ENCODE measurements at places on chromosomes 11 and 22.

DNA sequence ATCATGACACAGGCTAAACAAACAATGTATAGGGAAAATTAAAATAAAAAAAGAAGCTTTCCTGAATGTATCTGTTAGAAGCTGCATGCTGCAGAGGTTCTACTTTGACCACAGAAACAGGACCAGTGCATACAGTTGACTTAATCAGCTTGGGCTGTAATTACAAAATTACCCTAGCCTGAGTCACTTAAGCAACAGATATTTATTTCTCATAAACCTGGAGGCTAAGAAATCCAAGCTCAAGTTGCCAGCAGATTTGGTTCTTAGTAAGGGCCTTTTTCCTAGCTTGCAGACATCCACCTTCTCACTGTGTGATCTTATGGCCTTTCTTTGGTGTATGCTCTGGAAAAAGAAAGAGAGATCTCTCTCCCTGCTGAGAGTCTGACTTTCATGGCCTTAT is 946.5 kb upstream of the RAG2 start:
- no peak for DNase-seq

GRCh38 chr11:43943931-43944751 is 1.7 kb downstream of the C11orf96 start:
- DNase-seq = no peak

DNA sequence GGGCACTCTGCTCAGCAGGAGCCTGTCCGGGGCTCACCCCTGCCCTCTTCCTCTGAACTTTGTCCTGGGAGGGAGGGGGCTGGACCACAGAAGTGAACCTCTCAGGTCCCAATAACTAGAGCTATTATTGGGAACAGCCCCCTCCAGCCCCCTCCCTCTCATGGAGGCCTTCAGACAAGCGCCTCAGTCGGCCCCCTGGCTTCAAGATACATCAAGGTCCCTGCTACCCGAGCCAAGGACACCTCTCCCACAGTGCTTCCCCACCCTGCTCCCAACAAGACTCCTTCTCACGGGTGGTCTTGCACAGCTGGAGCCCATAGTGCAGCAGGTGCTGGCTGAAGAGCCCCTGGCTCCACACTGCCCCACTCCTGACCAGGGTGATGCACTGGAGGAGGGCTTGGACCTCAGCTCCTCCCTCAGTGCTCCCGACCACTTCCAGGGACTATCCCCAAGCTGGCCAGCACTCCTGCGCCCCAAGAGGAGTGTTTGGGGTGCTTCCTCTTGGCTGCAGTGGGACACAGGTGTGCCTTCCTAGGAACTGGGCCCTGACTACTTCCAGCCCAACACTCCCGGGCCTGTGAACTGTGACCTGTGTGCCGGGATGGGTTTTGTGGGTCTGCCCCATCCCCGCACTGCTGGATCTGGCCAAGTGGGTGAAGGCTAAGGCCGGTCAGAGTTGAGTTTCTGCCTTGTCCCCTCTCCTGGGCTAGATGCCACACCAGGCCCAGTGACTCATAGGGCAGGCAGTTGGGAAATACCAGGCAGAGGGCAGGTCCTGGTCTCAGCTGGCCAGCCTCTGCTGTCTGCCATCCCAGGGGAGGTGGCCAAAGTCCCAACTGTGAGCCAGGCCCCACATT is 2.2 kb downstream of the PNPLA2 start:
- no peak for DNase-seq

DNA sequence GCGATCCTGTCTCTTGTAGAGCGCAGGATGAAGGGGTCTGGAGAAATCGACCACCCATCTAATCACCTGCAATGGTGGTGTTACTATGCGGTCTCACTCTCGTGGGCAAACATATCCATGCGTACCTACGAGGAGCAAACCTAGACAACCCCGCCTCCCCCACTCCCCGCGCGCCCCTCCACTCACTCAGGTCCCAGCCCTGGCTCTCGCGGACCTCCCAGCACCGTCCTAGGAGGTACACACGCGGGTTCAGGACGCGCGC is 887 bp downstream of the TRPC6 start:
- no peak for DNase-seq

- no peak for DNase-seq
Observed at GRCh38 chr11:34145073-34145472, 39.6 kb downstream of the NAT10 start.

GRCh38 chr11:1075341-1075911 is 752 bp downstream of the MUC2 start:
- no peak for DNase-seq

DNA sequence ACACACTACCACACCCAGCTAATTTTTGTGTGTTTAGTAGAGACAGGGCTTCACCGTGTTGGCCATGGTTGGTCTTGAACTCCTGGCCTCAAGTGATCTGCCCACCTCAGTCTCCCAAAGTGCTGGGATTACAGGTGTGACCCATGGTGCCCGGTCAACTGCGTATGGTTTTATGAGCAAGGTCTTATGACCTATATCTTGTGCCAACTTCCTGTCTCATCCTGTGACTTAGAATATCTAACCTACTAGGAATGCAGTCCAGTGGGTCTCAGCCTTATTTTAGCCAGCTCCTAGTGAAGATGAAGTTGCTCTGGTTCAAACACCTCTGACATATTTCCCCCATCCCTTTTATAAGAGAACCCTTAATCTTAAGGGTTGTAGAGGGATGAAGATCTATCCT is 66.1 kb upstream of the OR5AN1 start:
- no peak for DNase-seq

DNA sequence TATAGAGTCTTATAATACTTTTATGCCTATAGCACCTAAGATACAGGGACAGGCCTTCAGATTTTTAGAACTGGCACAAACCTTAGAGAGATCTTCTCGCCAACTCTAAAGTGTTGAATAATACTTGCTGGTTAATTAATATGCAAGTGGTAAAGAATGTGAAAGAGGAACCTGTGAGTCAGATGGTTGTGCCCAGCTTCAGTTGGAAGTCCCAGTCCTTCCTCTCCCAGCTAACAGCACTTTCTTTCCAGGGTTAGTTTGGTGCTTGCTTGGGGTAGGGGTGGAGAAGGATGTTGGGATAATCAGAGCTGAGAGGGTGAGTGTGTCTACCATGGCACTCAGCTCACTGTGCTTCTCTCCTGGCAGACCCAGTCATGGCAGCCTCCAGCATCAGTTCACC is 4.9 kb upstream of the TMEM132A start:
- DNase-seq = no peak

DNA sequence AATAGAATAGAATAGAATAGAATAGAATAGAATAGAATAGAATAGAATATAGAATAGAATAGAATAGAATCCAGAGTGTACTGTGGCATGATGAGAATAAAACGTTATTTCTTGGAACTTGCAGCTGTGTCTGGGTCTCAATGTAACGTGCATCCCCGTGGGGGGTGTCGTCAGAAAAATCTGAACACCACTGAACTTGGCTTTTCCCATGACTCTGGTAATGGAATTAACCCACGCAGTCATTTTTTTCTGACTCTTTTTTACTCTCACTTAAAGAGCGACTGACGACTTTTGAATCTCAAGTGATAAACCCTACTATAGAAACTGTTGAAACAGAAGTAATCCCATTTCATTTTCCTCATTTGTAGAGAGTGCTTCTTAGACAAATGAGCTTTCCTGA is 92.4 kb upstream of the BID start:
- DNase-seq = no peak

DNA sequence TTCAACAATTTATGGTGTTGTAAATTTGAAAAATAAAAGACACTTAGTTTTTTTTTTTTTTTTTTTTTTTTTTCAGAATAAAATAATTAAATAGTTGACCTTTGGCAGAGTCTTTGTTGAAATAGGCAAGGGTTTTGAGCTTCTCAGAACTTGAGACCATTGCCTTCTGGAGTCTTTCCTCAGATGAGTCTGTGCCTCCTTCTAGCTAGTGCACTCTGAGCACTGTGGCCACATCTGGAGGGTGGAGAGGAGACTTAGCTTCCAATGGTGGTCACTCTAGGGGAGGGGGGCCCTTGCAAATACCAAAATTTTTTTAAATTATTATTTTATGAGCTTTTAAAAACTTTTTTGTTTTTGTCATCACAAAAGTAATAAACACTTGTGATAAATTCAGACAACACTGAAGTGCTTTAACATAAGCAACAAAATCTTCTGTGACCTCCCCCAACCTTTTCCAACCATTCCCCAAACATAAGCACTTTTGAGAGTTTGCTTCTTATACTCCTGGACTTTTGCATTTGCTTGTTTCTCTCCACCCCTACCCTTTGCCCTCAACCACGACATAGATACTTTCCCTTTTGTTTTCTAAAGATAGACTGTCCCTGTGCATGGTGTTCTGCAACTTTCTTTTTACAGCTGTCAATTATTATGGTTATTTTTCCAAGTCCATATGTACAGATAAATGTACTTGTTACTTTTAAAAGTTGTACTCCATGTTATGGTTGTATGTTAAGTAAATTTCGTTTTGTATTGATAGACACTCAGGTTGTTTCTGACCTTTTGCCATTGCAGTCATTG is 41.1 kb downstream of the BMAL1 start:
- no peak for DNase-seq

DNA sequence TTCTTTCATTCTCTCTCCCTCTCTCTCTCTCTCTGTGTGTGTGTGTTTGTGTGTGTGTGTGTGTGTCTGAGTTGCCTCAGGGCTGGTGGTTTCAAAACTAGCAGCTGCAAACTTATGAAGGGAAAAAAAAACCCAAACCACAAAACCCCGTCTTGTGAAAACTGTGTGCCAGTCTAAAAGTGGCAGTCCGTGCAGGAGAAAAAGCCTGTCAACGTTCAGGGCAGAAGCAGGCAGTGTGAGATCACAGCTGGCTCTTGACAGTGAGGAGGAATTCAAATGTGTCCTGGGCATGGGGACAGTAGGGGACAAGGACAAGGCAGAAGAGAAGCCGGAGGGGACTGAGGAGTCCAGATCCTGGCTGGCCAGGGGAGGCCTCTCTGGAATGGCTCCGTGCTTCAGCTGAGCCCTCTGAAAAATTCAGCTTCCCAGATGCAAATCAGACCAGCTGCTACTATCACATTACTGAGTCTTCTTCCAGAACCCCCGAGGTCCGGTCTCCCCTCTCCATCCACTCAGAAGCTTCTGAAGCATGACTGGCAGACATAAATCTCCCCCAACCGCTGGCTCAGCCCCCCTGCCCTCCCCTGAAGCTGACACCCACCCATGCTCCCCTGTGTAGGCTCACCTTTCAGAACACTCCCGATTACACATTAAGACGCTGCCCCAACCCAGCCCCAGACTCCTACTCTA is 31.9 kb downstream of the FLI1 start:
- no peak for DNase-seq

DNA sequence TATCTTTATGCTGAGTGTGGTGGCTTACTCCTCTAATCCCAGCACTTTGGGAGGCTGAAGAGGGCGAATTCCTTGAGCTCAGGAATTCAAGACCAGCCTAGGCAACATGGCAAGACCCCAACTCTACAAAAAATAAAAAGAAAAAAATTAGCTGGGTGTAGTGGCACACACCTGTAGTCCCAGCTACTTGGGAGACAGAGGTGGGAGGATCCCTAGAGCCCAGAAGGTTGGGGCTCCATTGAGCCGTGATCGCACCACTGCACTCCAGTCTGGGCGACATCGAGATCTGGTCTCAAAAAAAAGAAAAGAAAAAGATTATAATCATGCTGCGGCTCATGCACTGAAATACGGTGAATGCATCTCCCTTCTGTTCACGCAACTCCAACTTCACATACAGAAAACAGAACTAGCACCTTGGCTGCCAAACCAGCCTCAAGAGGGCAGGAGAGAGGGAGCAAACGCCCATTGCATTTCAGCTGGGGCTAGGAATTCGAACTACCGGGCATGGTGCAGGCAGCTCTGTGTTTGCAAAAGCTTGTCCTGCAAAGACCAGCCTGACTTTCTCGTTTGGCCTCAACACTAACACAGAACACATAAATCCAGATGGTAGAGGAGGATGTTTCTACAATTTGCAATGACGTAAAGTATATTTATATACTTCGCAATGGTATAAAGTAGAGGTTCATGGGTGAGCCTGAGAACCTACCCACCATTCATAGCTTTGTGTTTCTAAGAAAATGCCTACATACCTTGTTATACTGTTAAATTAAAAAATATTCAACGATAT is 6.3 kb upstream of the SYNGR1 start:
- no peak for DNase-seq

- no peak for DNase-seq
Observed at GRCh38 chr22:49554296-49554625, 273.4 kb downstream of the BRD1 start.

GRCh38 chr22:36565686-36566085 is 36.7 kb upstream of the EIF3D start:
- no peak for DNase-seq

DNA sequence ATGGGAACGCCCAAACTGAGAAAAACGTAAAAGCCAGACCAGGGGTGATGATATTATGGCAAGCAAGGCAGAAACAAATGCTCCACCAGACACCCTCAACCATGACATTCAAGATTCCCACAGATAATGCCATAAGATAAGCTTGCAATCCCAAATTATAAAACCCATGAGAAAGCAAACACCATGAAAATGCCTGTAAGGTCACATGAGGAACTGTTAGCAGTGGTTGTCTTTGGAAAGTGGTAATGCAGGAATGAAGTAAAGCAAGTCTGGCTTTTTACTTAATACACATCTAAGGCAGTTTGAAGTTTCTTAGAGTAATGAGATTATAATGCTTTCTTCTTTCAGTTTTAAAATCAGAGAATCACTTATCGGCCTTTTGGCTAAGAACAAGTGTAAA is 111.0 kb downstream of the MN1 start:
- no peak for DNase-seq

DNA sequence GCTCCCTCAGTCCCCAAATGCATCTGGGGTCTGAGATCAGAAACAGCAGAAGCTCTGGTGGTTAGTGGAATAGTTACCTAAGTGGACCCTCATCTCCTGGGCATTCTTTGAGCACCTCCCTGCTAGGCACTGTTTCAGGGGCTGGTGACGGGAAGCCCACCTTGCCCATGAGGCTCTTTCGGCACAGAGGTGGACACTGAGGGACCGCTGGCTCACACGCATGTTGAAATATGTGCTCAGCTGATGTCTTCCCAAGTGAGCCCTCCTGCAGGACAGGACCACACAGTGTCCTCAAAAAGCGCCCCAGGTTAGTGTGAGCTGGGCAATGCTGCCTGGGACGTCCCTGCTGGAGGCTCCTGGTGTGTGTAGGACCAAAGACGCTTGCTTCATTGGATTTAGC is 1379.9 kb downstream of the TBC1D22A start:
- no peak for DNase-seq

DNA sequence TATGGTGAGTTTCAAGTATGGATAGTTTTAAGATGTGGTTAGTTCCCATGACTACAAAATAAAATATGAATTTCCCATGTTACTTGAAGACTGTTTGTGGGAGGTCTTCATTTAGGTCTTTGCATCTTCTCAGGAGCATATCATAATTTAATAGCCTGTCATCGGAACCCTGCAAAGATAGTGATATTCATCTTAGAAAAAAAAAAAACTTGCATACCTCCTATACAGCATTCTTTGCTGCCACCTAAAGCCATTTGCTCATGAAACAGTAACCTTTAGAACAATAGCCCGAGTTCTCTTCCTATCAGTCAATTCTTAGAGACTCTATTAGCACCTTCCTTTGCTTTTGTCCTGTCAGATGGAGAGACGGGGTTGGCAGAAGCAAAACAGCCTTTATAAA is 75.3 kb downstream of the ARFGAP2 start:
- DNase-seq = no peak

Data from NCI-H2029 (cell line).